Cerebellar cortex (tissue), 1 donor: ENCODE measurements at places on chromosomes 7 and 10.
A peak's percentile ranks its signal among the peaks of the same experiment; 100 is the strongest.

GRCh38 chr10:51109801-51110533 lies 35.7 kb downstream of the PRKG1 start:
- DNase-seq = no peak

- DNase-seq = peak; percentile 92
Measured at GRCh38 chr7:74379938-74380337, 73.8 kb upstream of the GTF2IRD1 start.

DNA sequence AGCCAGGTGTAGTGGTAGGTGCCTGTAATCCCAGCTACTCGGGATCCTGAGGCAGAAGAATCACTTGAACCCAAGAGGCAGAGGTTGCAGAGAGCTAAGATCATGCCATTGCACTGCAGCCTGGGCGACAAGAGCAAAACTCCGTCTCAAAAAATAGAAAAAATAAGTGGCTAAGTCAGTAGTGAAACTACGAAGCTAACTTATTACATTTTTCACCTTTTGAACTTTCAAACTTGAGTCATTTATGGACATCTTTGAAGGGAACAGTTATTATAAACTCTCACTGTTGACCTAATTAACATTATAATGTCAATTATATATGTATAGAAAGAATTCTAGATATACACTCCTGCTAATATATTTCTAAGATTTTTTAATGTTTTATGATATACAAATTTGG lies 541.5 kb upstream of the C7orf33 start:
- DNase-seq = no peak

DNA sequence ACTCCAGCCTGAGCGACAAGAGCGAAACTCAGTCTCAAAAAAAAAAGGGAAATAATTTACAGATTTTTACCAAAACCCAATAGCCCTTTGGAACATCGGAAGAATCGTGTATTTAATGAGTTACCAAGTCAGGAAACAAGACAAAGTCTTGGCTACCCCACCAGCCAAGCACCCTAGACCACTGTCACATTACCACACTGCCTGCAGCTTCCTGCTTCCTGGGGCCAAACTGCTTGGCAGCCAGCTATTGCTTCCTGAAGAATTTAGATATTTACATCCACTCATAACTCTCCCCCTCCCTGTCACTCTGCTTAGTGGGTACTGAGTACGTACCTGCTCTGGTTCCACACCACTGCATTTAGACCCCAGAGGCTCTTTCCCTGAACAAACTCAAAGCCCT lies 14.1 kb upstream of the TNPO3 start:
- DNase-seq = no peak

DNA sequence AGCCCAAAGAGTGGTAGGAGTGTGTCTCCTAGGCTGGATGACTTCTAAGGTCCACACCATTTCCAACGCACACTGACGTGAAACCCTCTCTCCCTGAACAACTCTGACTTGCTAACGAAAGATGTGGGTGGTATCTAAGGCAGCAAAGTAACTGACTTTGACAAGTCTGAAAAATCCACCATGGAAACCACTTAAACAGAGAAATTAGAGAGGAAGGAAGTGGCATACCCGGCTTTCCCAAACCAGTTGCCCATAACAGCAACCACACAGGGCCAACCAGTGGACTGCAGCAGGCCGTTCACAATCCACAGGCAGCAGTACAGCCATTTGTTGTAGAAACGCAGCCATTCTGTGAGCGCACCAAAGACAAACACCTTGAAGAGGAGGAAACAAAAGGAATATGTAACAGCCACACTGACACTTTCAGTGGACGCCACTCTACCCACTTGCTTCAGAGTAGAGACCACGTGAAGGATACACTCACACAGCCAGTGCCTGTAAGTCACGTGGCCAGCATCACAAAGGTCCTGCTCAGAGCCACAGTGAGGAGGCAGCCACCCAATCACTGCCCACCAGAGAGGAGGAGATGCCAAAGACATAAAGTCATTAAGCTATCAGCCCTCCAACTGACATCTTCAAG lies 39.8 kb downstream of the SLC37A3 start:
- no peak for DNase-seq

DNA sequence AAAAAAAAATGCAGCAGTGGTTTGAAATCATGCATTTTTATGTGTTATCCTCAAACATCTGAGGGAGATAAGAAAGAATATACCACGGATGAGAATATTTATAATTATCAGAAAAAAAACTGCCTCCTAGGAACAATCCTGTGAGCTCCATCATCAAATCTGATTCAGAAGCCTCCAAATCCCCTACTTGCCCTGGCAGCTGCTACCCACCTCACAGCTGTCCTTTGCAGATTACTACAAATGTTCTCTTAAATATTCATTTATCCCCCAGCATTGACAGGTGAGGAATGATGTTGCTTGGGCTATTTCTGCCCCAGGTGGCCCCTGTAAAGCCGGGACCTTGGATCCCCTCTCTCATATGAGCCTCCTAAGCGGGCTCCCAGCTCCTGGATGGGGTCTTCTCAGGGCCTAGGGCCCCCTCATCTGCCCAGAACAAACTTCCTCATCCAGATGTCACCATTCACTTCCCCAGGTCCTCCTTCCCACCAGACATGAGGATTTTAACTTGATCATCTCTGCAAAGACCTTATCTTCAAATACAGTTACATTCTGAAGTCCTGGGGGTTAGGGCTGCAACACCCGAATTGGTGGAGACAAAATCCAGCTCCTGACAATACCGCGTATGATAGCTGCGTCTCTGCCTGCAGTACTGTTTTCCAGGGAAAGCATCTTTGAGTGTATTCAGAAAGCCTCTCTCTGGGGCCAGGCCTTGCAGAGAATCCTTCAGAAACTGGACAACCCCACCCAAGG lies 81.9 kb upstream of the INSIG1 start:
- no peak for DNase-seq
